ENCODE measurements at places on chromosomes 4 and X.

- DNase-seq, result peak; percentile 31
Measured at GRCh38 chr4:164169591-164169990, 584.3 kb upstream of the SMIM31 start.

DNA sequence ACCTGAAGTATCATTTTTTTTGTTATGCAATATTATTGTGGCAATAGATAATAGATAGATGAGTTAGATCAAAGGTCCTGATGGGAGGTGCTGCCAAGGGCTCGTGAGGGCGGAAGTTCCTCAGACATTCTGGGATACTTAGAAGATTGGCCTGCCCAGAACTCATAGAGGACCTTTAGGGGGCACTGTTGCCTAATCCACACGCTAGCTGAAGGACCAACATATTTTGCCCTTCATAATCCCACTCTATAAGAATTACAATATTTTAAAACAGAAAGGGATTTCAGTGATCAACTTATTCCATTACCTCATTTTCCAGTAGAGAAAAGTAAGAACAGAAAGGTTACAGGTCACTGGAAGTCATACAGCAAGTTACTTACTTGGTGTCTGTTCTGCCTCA is 22.9 kb upstream of the COX7B2 start:
- DNase-seq, result peak; percentile 1

GRCh38 chrX:2521092-2521926 is 20.5 kb upstream of the DHRSX start:
- DNase-seq, result no peak

GRCh38 chrX:37912304-37912703 is 64.9 kb upstream of the DYNLT3 start:
- DNase-seq, result no peak

- DNase-seq, result no peak
Measured at GRCh38 chr4:2062808-2063524, 3.8 kb downstream of the NAT8L start.

Measured in HTR-8/SVneo (cell line).